ENCODE measurements at places on chromosomes 3 and 15.

- no peak for DNase-seq
These were observed 835 bp upstream of the TTLL3 start for GRCh38 chr3:9809239-9809614.

DNA sequence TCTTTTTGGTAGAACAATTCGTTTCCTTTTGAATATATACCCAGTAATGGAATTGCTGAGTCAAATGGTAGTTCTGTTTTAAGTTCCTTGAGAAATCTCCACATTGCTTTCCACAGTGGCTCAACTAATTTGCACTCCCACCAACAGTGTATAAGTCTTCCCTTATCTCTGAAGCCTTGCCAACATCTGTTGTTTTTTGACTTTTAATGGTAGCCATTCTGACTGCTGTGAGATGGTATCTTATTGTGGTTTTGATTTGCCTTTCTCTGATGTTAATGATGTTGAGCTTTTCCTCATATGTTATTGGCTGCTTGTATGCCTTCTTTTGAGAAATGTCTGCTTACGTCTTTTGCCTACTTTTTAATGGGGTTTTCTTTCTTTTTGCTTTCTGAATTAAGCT lies 270.6 kb upstream of the MEIS2 start:
- no peak for DNase-seq

- no peak for DNase-seq
These were observed 147.1 kb upstream of the GBE1 start for GRCh38 chr3:81908561-81908960.

GRCh38 chr15:25175789-25176615 lies 221.2 kb downstream of the SNRPN start:
- no peak for DNase-seq

DNA sequence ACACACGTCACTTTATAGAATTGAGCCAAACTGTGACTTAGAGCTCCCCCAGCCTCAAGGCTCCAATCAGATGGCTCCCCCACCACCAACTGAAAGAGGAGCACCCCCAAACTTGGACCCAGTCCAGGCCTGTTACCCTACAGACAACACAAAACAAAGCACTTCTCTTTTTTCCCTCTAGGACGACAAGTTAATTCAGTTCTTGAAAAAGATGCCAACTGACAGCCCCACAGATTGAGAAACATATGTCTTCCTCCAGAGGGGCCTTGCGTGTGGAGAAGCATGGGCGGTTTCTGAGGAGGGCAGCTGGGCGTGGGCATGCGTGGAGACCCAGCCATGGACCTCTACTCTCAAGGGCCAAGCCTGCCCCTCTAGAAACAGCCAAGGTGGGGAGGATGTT lies 229.5 kb downstream of the SHQ1 start:
- DNase-seq: no peak

DNA sequence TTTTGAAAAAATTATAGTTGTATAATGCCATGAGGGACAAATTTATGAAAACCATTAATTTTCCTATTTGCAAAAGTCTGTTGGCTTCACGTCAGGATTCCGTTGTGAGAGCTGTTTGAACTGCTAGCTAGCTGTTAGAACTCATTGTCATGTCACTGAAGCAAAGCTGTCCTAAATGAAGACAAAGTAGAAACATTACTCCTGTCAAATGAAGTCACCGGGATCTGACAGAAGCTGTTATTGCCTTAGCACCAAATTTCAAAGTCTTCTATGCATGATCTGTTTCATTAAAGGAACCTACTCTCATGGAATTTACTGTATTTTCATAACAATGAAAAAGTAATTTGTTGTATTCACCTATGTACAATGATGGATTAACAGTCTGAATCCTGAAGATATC lies 479.8 kb downstream of the PLOD2 start:
- DNase-seq: no peak

DNA sequence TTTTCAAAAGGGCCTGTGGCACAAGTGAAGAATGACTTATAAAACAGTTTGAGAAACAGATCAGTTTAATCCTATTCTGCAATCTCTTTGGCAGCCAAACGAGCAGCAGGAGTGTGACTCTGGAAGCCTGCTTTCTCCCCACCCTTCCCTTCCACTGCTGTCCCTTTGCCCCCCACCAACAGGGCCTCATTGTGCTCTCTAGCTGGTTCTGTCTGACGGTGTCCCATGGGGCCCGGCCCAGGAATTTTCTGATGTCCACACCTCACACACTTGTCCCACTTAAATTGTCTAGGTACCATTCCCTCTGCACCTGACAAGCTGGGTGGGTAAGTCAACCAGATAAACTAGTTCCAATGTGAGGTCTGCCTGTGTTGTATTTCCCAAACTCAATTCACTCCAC lies 16.4 kb downstream of the SLCO2A1 start:
- DNase-seq: no peak

DNA sequence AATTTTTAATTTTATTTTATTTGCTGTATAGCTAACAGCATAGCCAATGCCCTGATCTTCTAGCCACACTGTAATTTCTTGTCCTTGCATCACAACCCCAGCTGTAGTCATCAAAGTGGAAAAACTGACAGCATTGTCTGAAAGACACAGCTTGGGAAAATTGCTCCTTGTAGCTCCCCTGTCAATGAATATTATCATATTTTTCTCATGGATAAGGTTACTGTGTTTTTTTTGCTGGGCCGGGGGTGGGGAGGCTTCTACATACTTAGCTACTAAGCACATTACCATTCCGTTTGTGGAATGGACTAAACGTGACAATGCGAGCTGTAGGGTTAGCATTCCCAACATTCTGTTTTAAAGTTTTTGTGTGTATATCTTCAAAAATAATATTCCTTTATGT lies 381.3 kb downstream of the TIGIT start:
- DNase-seq: no peak

GRCh38 chr3:17089314-17089700 lies 204.6 kb downstream of the PLCL2 start:
- no peak for DNase-seq

GRCh38 chr3:15161133-15161532 lies 44.9 kb upstream of the CAPN7 start:
- DNase-seq: no peak

- DNase-seq: no peak
These were observed 91.4 kb downstream of the WWTR1 start for GRCh38 chr3:149566292-149566975.

DNA sequence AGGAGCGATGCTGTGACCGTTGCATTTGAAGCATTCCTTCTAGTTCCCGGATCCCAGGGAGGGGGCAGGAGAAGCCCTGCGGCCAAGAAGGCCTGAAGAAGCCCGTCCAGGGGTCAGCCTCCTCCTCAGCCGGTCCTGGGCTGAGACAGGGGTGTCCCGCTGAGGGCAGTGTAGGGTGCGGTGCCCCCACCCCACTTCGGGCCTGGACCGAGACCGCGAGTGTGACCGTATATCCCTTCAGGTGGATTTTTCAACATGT lies 2.8 kb downstream of the OCA2 start:
- DNase-seq: no peak

DNA sequence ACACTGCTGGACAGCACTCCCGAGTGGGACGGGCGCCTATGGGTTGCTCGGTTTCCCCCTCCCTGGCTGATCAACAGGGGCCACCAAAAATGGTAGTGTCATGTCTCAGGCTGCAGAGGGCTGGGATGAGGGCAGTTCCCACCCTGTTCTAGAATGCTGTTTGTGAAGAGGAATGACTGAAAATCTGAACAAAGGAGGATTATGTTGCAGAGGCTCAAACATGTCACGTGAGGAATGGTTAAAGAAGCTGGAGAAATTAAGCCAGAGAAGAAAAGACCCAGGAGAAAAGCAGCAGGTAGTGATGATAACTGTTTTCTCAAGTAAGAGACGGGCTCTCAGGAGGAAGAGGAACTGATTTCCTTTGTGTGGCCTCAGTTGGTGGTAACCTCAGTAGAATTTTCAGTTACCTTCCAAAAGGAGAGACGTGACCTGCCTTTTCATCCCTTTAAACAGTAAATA lies 10.4 kb downstream of the SPG21 start:
- DNase-seq: no peak

GRCh38 chr3:36992806-36993325 lies at the start of gene EPM2AIP1:
Gene EPM2AIP1, minus strand, starts transcription at chr3:36993131. Its CDS starts 54 bp downstream, at chr3:36993077.
- DNase-seq: no peak

GRCh38 chr15:83320844-83321243 lies 36.4 kb upstream of the BNC1 start:
- DNase-seq: no peak

DNA sequence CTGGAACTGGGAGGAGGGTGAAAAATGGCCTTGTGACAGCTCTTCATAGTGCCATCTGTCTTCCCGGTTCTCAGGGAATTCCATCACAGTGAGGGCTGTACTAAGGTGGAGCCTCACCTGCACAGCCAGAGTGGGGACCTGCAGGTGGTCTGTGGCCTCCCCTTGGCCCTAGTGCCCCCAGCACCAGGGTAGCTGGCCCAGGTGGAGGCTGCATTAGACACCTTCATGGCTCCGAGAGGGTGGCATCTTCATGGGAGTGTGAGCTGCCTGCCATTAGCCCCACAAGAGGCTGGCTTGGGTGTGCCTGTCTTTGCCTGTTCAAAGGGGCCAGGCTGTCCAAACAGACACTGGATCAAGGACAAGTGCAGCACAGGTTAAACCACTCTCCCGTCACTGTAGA lies 95.5 kb upstream of the PRR23E start:
- DNase-seq: no peak

GRCh38 chr3:167441256-167441655 lies 32.6 kb downstream of the SERPINI2 start:
- DNase-seq: no peak

DNA sequence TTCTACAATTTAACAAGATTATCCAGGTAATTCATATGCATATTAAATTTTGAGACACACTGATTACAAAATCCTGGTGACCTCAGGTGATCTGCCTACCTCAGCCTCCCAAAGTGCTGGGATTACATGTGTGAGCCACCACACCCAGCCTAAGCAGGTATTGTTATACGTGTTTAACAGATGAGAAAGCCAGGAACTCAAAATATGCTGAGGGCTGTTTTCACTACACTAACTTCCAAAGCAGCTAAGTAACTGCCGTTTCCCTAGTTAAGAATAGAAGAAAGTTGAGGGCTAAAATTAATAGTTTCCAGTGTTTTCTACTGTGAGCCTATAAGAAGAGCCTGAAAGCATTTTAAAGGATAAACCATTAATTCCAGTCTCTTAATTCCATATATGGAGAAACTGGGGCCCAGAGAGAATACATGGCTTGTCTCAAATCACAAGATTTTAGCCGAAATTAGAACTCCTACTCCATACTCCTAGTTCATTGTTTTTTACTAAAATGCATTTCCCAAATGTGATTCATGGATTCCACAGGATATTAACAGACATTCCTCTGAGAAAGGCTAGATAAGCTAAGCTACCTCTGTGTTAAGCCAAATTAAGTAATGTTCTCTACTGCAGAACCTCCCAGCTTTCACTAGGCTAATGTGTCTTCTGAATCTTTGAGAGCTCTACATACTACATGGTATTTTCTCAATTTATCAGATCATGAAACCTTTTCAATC lies 17.0 kb upstream of the AVEN start:
- no peak for DNase-seq

- no peak for DNase-seq
These were observed 337.4 kb downstream of the IL5RA start for GRCh38 chr3:2772803-2773202.

DNA sequence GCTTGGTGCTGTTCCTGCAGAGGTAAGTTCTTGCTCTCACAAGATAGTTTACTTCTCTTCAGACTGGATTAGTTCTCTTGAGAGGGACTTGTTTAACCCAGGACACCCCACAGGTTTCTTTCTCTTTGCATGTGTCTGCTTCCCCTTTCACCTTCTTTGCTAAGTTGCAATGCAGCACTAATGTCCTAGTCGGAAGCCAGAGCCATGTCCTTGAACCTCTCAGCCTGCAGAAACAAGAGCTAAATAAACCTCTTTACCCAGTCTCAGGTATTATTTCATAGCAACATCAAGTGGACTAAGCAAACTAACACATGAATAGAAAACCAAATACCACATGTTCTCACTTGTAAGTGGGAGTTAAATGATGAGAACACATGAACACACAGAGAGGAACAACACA lies 915.2 kb downstream of the NSUN3 start:
- no peak for DNase-seq

DNA sequence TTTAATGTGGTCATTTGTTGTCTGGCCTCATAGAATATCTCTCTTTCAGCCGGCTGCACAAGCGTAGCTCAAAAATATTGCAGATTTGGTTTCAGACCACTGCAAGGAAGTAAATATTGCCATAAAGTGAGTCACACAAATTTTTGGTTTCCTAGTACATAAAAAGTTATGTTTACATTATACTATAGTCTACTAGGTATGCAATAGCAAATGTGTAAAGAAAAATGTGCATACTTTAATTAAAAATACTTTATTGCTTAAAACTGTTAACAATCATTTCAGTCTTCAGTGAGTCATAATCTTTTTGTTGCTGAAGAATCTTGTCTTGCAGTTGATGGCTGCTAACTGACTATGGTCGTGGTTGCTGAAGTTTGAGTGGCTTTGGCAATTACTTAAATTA lies 425.1 kb upstream of the ROBO1 start:
- no peak for DNase-seq

DNA sequence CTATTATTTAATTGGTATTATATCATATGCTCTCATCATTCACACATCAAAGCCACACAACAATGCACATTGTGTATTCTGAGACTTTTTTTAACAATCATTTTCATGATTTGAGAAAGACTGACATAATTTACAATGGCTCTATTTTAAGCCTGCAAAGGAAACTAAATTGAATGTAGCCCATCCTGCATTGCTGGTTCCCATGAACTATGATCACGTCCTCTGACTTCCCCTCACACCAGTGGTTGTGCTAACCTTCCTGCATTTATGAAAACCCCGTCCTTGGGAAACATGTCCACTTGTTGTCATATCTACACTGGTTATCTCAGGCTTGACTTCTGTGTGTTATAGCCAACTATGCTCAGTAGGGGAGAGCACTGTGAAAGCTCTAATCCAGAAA lies 546.2 kb downstream of the MECOM start:
- no peak for DNase-seq

DNA sequence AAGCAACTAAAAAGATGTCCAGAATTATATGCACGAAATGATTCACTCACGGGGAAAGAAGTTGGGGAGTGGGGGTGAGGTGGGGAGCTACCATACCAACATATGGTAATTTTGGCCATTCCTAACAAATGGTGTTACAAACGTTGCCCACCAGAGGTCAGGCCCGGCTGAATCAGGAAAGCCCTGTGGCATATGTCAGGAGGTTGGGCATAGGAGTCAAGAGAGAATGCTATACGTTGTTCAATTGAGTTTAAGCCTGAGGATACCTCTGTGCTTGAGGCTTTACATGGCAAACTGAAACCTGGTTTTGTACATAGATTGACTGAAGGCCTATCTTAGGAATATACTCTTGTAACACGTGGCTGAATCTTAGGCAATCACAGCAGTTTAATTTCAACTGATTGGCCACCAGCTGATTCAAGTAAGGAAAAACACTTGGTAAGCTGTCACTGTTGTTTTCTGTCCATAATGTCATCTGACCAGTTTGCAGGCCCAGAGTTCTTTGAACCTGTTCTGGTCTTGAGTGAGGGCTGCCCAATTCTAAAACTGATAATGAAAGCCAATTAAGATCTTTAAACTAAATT lies 23.4 kb upstream of the SLC2A2 start:
- no peak for DNase-seq

DNA sequence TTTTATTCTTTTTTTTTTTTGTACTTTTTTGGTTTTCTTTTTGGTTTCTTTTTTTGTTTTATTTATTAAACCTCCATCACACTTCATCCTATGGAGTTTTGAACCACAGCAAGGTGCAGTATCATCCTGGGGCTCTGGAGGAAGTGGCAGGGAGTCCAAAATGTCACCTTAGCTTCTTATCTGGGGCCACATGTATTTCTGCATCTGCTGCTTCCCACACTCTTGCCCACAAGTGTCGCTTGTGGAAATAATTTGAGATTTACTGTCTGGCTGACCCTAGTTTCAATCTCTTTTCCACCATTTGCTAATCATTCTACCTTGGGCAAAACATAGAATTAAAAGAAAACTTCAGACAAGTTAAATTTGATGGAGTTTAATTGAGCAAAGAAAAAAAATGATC lies 6.4 kb downstream of the OPA1 start:
- no peak for DNase-seq

Data from epithelial cell of prostate (primary cell).